Adipocyte (in vitro differentiated cells): ENCODE measurements at places on chromosomes 6 and 20.

GRCh38 chr20:64279826-64280459 lies 24.4 kb downstream of the PCMTD2 start:
- no peak for DNase-seq

DNA sequence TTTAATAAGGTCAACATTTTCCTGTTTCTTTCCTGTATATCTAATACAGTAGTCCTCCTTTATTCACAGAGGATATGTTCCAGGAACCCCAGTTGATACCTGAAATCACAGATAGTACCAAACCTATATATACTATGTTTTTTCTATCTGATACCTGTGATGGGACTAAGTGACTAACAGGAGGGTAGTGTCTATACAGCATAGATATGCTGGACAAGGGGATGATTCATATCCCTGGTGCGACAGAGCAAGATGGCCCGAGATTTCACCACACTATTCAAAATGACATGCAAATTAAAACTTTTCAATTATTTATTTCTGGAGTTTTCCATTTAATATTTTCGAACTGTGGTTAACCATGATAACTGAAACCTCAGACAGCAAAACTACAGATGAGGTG lies 281.1 kb downstream of the LAMA2 start:
- no peak for DNase-seq

- no peak for DNase-seq
These were observed 203.7 kb downstream of the OTOR start for GRCh38 chr20:16951876-16952275.

GRCh38 chr6:11414176-11414963 lies 123.2 kb upstream of the TMEM170B start:
- no peak for DNase-seq

DNA sequence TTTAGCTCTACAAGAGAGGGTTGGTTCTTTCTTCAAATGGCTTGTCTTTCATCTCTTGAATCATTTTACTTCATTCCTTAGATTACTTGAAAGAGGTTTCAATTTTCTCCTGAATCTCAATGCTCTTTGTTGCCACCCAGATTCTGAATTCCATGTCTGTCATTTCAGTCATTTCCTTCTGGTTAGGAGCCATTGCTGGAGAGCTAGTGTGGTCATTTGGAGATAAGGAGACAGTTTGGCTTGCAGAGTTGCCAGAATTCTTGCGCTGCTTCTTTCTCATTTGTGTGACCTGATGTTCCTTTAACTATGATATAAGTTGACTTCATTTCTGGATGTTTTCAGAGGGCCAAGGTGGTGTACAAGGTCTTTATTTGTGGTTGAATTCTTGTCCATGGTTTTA lies 157.8 kb downstream of the SLC22A3 start:
- DNase-seq, result no peak

- DNase-seq, result no peak
These were observed 8.4 kb downstream of the IRF4 start for GRCh38 chr6:399785-400534.

DNA sequence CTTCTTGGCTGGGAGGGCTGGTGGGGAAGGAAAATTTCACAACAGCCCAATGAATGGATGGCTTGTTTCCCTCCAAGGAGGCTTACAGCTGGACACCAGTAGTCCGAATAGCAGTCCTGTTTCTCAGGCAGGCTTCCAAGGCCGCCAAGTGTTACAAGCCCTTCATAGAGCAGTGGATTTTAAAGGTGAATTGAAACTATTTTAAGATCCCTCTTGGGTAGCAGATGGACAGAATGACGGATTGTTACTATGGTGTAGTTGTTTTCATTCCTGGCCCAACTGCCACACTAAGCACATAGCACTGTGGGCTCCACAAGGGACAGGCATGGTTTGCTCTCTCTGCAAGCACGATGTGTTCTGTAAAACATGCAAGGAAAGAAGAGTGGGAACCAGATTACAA lies 203.3 kb upstream of the TAB2 start:
- DNase-seq, result no peak
